ENCODE measurements at places on chromosomes 7 and 10. TPM values are rescaled to one million over a fixed set of nuclear protein-coding genes. Genes with fewer than 3 reads are reported as not detected.

The ZNF736 gene
- total RNA-seq, result 15.5 TPM

The FAM241B gene
- 0.24 TPM for total RNA-seq

The FAM25A gene
- total RNA-seq, result not detected

The SLC18A2 gene
- not detected for total RNA-seq

The SFTPA1 gene
- total RNA-seq, result not detected

The YWHAG gene
- total RNA-seq, result 62.5 TPM

The CHST15 gene
- total RNA-seq, result 0.64 TPM

The MTPN gene
- total RNA-seq, result 77.2 TPM

The OR2F1 gene
- 0.05 TPM for total RNA-seq

The ABCB1 gene
- 8.6 TPM for total RNA-seq

The GNAT3 gene
- not detected for total RNA-seq

The HOXA11 gene
- total RNA-seq, result 1.2 TPM
